Neural progenitor cell (in vitro differentiated cells): ENCODE measurements at places on chromosomes 6 and 20. TPM values are rescaled to one million over a fixed set of nuclear protein-coding genes. Genes with fewer than 3 reads are reported as not detected.

RRP36 gene
- 77.8 and 93.3 TPM in 2 replicates for total RNA-seq

ZBTB46 gene
- 8.1 and 13.9 TPM in 2 replicates for total RNA-seq

HLA-DRB1 gene
- total RNA-seq, result 4.7 and 15.1 TPM in 2 replicates

AGER gene
- total RNA-seq, result 1.1 and 1.4 TPM in 2 replicates

TRAPPC3L gene
- total RNA-seq, result not detected in 2 replicates

PRL gene
- not detected in 2 replicates for total RNA-seq

IL17F gene
- total RNA-seq, result not detected in 2 replicates

GRCh38 chr6:68826501-68826900, 191.4 kb downstream of the ADGRB3 start:
- no peak overlapping the region for H3K4me3 ChIP-seq
- DNase-seq, result peak; percentile 14

DNA sequence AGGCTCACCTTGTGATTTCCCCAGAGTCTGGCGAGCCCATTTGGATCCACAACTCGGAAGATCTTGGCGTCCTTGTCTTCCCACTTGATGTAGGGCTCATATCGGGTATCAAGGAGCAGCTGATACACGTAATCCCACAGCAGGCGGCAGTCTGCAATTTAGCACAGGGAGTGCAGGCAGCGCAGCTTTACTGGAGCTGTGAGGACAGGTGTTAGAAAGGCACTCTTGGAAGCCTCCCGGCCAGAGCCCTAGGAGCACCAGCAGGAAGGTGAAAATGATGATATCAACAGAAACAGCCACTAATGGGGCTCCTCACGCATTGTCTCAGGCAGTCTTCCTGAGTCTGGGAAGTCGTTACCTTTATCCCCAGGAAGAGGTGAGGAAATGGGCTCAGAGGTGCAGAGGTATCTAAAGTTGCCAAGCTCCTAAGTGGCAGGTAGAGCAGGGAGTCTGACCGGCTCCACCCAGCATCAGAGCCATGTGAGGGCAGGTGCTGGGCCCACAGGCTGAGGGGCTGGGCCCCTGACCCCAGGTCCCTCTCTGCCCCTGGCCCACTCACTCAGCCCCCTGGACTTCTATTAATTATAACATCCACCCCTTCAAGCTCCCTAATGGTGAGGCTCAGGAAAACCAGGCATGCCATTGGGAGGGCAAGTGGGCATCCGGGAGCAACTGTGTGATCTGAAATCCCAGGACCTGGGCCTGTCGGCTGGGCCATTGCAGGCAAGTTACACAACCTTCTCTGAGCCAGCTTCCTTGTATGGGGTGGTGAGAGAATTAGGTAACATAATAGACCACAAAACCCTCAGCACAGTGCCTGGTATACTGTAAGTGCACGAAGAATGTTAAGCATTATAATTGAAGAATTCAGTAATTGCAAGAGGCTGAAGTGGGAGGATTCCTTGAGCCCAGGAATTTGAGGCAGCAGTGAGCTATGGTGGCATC, 18.3 kb downstream of the ETV7 start:
- no peak for DNase-seq
- no peak overlapping the region for H3K4me3 ChIP-seq
- no peak overlapping the region for H3K27ac ChIP-seq
- H3K36me3 ChIP-seq, result no peaks in the 10 kb centered on the region
- no peaks in the 10 kb centered on the region for H3K4me1 ChIP-seq

- H3K4me1 ChIP-seq, result peaks cover 22% of the 10 kb centered on the region
- DNase-seq, result no peak
- no peaks in the 10 kb centered on the region for H3K27me3 ChIP-seq
- no peak overlapping the region for H3K27ac ChIP-seq
These were observed 56.4 kb downstream of the RALY start for GRCh38 chr20:34049897-34050695.

GRCh38 chr6:98975421-98975820, 27.7 kb upstream of the FBXL4 start:
- no peaks in the 10 kb centered on the region for H3K4me1 ChIP-seq
- H3K4me3 ChIP-seq, result no peak overlapping the region
- no peak overlapping the region for H3K27ac ChIP-seq
- no peak for DNase-seq

DNA sequence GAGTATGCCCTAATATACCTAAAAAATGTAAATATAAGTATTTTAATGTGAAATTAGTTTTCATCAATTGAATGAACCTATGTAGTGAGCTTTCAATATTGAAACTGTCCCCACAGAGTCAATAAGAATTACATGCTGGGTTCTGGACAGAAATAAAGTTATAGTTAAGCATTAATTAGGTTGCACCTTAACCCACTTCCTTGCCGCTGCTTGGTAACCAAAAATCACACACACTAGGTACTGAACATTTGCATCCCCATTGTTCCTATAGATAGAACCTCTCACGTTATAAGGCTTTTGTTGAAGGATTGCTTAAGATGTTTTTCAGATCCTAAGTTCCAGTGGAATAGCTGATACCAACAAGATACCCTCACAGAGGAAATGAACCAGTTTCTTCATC, 237.1 kb upstream of the OPRM1 start:
- DNase-seq, result no peak
- no peaks in the 10 kb centered on the region for H3K27me3 ChIP-seq
- no peaks in the 10 kb centered on the region for H3K36me3 ChIP-seq
- H3K4me3 ChIP-seq, result no peak overlapping the region
- H3K4me1 ChIP-seq, result peaks cover 11% of the 10 kb centered on the region

DNA sequence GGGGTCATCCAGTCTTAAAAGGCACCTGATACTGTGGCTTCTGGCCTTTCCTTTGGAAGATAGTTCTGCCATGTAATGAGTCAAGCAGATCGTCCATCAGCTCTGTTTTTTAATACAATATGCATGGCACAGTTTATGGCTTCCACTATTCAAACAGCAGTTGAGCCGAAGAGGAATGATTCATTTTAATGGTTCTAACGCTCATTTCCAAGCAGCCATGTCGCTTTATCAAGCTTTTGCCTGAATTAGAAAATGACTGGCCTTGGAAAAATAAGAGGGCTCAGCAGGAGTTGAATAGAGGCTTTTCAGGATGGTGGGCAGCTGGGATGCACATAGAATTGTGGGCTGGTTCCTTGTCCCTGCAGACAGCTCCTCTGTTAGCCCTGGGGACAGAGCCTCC, 138.1 kb downstream of the SOBP start:
- H3K4me1 ChIP-seq, result peaks cover 46% of the 10 kb centered on the region
- no peaks in the 10 kb centered on the region for H3K27me3 ChIP-seq
- H3K36me3 ChIP-seq, result no peaks in the 10 kb centered on the region

DNA sequence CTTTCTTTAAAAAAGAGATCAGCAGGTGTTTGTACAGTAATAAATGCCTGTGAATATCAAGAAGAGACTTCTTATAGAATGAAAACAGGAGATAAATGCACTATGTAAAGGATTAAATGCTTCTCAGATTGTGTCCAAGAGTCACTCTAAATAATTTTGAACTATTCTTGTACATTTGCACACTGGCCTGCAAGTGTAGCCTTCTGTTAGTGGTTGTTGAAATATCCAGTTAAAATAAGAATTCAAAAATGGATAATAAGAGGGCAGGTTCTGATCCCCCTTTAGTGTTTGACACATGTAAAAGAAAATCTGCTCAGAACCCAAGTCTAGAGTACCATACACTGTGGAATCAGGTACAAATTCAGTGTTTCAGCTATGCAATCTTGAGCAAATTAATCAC, 91.9 kb downstream of the BCAS1 start:
- no peak overlapping the region for H3K27ac ChIP-seq
- DNase-seq, result no peak
- no peaks in the 10 kb centered on the region for H3K27me3 ChIP-seq

DNA sequence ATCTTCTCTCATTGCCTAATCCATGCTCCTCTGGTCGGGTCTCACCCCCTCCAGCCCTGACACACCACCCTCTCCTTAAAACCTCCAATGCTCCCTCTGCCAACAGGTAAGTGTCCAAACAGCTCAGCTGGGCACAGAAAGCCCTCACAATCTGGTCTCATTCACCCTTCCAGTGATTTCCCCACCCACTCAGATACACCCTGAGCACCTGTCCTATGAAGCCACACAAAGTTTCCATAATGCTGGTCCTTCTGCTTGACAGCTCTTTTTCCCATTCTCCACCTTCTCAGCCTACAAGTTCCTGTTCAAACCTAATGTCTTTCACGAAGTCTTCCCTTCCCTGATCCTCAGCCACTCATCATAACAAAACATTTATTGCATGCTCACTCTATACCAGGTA, 70.1 kb upstream of the MRPS10 start:
- no peaks in the 10 kb centered on the region for H3K36me3 ChIP-seq
- DNase-seq, result no peak
- no peak overlapping the region for H3K4me3 ChIP-seq
- H3K27ac ChIP-seq, result no peak overlapping the region

DNA sequence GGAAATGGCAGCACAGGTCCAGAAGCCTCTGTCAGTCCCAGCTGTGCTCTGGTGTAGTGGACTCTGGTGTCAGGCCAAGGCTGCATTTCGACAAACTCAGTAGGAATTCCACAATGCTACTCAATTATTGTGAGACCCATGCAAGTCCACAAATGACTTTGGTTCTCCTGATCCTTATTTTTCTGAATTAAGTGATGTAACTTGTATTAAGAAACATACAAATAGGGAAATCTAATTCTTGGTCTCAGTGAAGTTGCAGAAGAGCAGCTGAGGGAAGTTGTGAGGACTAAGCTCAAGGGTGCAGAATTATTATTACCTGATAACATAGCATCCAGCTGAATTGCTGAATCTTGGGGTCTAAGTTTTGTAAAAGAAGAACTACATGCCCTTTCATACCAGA, 116.8 kb downstream of the MAFB start:
- H3K27ac ChIP-seq, result no peak overlapping the region
- H3K27me3 ChIP-seq, result no peaks in the 10 kb centered on the region
- no peaks in the 10 kb centered on the region for H3K4me1 ChIP-seq
- H3K4me3 ChIP-seq, result no peak overlapping the region
- no peak for DNase-seq
- no peaks in the 10 kb centered on the region for H3K36me3 ChIP-seq

- H3K4me1 ChIP-seq, result peaks cover 10% of the 10 kb centered on the region
- DNase-seq, result no peak
- no peak overlapping the region for H3K27ac ChIP-seq
- no peaks in the 10 kb centered on the region for H3K27me3 ChIP-seq
- H3K36me3 ChIP-seq, result no peaks in the 10 kb centered on the region
These were observed 75.7 kb downstream of the TCP11 start for GRCh38 chr6:35065441-35065800.

DNA sequence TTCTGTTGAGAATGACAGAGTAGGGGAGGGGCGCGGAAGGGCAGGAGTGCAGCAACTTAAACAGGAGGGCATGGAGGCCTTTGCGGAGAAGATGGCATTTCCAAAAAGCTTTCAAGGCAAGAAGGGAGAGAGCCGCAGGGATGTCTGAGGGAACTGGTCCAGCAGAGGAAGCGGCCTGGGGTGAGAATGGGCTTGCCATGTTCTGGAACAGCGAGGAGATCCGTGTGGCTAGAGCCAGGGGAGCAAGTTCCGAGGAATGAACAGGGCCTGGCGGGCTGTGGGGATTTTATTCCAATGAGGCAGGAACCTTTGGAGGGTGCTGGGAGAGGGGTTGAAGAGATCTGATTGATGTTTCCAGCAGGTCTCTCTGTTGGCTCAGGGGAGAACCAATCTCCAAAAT, 86.1 kb downstream of the PREX1 start:
- peaks cover 18% of the 10 kb centered on the region for H3K27me3 ChIP-seq
- DNase-seq, result no peak
- no peak overlapping the region for H3K4me3 ChIP-seq
- H3K27ac ChIP-seq, result no peak overlapping the region

DNA sequence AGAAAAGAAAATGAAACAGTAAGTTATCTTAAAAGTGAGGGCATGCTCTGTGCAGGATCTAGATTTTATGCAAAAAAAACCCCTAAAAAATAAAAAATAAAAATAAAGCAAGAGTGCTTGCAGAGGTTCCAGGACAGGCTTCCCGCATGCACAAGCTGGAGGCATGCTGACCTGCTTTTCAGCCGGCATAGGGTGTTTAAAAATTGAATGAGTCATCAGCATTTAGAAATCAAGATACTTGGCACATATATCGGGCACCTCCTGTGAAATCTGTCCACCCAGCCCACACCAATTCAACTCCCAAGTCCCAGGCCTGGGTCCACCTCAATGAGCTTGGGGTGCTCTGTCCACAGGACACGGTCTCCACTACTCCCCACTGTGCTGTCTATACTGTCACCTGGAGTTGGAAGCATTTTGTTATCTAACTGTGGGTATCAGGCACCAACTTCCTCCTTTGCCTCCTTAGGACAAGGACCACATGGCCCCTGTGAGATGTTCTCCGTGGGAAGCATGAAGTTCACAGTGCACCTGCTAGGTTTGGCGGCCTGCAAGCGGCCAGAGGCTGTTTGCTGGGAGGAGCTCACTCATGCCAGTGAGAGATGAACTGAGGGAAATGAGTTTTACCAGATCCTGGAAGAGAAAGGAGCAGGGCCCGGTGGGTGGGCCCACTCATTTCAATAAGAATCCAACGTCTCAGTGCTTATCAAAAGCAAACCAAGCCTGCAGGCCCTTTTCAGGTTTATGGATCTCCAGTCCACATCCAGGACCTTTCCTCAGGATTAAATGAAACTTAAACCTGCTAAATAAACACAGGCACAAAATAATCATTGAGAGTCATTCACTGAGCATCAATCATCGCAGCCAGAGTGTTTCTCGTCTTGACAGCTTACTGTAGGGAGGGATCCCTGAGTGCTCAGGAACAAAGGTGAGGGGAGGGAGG, 121.1 kb downstream of the FOXA2 start:
- H3K36me3 ChIP-seq, result no peaks in the 10 kb centered on the region
- H3K4me3 ChIP-seq, result no peak overlapping the region
- DNase-seq, result peak; percentile 37
- peaks cover 26% of the 10 kb centered on the region for H3K4me1 ChIP-seq
- H3K27me3 ChIP-seq, result peaks cover 94% of the 10 kb centered on the region
- H3K27ac ChIP-seq, result no peak overlapping the region

GRCh38 chr20:60715172-60715571, 536.9 kb upstream of the CDH4 start:
- H3K36me3 ChIP-seq, result no peaks in the 10 kb centered on the region
- no peak overlapping the region for H3K4me3 ChIP-seq
- H3K4me1 ChIP-seq, result no peaks in the 10 kb centered on the region
- peak; percentile 27 for DNase-seq

DNA sequence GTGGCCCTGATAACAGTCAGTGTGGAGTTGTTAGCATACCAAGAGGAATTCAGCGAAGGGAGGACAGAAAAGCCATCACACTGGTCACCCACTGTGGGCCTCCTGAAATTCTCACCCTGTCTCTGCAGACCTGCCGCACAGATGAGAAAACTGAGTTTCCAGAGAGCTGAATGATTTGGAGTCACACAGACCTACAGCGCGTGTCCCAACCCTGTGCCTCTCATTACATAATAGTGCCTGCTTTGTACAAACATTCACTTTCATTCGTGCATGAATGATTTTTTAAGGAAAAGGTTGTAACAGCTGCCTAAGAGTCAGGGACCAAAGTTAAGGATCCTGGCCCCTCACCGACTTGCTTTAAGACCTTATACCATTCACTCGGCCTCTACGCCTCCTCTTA, 62.7 kb downstream of the THBS2 start:
- H3K36me3 ChIP-seq, result no peaks in the 10 kb centered on the region
- no peak overlapping the region for H3K27ac ChIP-seq
- DNase-seq, result no peak
- peaks cover 16% of the 10 kb centered on the region for H3K4me1 ChIP-seq
